ENCODE measurements at places on chromosomes 5 and 9. TPM values are rescaled to one million over a fixed set of nuclear protein-coding genes. Genes with fewer than 3 reads are reported as not detected.
A peak's percentile ranks its signal among the peaks of the same experiment; 100 is the strongest.

- H3K27me3 ChIP-seq, result no peaks in the 10 kb centered on the region
- H3K4me3 ChIP-seq, result peak overlapping the region; percentile 61
Observed at GRCh38 chr5:39226100-39226451, 6.7 kb upstream of the FYB1 start.

GRCh38 chr5:154783774-154784460, 28.7 kb downstream of the LARP1 start:
- H3K4me3 ChIP-seq, result peak overlapping the region; percentile 16
- peaks cover 78% of the 10 kb centered on the region for H3K4me1 ChIP-seq
- peak overlapping the region; percentile 80 for H3K27ac ChIP-seq
- no peaks in the 10 kb centered on the region for H3K27me3 ChIP-seq
- DNase-seq, result no peak

GRCh38 chr9:14344941-14345353, 31.0 kb upstream of the NFIB start:
- DNase-seq, result no peak
- peak overlapping the region; percentile 14 for H3K27ac ChIP-seq
- H3K4me3 ChIP-seq, result no peak overlapping the region
- no peaks in the 10 kb centered on the region for H3K36me3 ChIP-seq

- H3K36me3 ChIP-seq, result peaks cover 9% of the 10 kb centered on the region
- H3K4me1 ChIP-seq, result peaks cover 19% of the 10 kb centered on the region
- H3K27ac ChIP-seq, result no peak overlapping the region
- DNase-seq, result no peak
Observed at GRCh38 chr5:140628711-140629110, 4.3 kb downstream of the CD14 start.

GRCh38 chr9:78676623-78677022, 379.7 kb downstream of the PSAT1 start:
- no peak overlapping the region for H3K27ac ChIP-seq
- no peaks in the 10 kb centered on the region for H3K4me1 ChIP-seq
- H3K36me3 ChIP-seq, result no peaks in the 10 kb centered on the region
- H3K27me3 ChIP-seq, result no peaks in the 10 kb centered on the region

DNA sequence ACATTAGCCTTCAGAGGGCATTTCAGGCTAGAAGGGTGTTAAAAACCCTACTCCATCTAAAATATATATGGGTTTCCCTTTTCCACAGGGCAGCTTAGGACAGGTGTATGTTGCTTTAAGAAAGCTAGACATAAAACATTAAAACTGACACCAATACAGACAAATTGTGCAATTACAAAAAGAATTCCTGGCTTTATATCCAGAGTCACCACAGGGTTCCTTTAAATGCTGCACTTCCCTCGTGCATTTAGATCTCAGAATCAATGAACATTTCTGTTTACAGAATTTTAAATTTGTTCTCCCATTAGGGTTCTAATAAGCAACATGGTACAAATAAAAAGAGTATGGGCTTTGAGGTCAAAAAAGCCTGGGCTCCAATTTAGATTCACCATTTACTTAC, 170.2 kb downstream of the MAPKAP1 start:
- DNase-seq, result no peak
- H3K27me3 ChIP-seq, result no peaks in the 10 kb centered on the region
- H3K36me3 ChIP-seq, result peaks cover 2% of the 10 kb centered on the region

DNA sequence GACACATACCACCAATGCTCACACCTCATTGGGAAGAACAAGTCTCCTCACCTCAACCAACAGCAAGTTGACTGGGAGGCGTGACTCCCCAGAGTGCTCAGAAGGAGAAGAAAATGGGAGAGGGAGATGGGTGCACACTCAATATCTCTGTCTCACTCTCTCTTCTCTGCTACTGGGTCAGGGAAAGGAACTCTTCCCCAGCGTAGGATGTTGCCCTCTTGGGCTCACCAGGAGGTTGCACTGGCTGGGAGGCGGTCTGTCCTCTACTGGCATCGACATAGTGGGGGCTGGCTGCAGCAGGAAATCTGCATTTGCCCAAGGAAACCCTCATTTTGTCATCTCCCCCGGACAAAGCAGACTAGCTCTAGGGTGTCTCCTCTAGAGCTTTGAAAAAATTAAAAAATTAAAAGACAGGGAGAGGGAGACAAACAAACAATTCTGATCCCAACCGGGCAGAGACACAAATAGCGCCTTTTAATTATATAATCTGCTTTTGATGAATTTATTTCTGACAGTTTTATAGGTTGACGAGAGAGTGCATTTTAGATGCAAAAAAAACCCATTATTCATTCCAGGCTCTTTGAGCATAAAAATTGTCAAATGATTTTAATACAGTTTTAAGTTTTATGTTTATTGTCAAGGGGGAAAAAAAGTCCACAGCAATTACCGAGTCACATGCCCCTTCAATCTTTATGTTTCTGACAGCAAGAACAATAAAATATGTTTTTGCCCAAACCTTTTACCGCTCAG, 179.3 kb upstream of the MVB12B start:
- no peaks in the 10 kb centered on the region for H3K36me3 ChIP-seq
- no peak overlapping the region for H3K4me3 ChIP-seq
- H3K4me1 ChIP-seq, result peaks cover 12% of the 10 kb centered on the region
- peaks cover 51% of the 10 kb centered on the region for H3K27me3 ChIP-seq

GRCh38 chr5:1536322-1536845, 12.6 kb upstream of the LPCAT1 start:
- peak overlapping the region; percentile 94 for H3K27ac ChIP-seq
- H3K4me1 ChIP-seq, result peaks cover 22% of the 10 kb centered on the region
- peak; percentile 78 for DNase-seq
- no peaks in the 10 kb centered on the region for H3K36me3 ChIP-seq
- H3K27me3 ChIP-seq, result no peaks in the 10 kb centered on the region
- peak overlapping the region; percentile 79 for H3K4me3 ChIP-seq

DNA sequence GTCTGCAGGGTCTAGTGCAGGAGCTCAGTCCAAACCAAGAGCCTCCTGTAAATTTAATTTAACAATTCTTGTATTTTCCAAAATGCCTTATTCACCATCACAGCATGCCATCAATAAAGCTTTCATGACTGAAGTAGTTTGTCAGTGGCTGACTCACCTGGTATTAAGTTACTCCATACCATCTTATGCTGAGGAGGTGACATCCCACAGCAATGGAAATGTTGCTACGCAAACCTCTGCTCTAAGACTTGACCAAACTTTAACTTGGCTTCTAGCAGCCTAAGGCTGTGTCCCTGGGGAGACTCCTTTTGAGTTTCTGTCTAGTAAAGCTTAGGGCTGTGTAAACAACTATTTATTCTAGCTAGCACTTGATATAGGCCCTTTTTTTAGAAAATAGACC, 1231.3 kb upstream of the CDH18 start:
- no peak overlapping the region for H3K27ac ChIP-seq
- H3K36me3 ChIP-seq, result no peaks in the 10 kb centered on the region
- no peak for DNase-seq
- H3K27me3 ChIP-seq, result no peaks in the 10 kb centered on the region

- H3K4me1 ChIP-seq, result peaks cover 20% of the 10 kb centered on the region
- no peak for DNase-seq
- H3K27ac ChIP-seq, result no peak overlapping the region
- no peak overlapping the region for H3K4me3 ChIP-seq
Observed at GRCh38 chr5:14218480-14218879, 75.3 kb downstream of the TRIO start.

DNA sequence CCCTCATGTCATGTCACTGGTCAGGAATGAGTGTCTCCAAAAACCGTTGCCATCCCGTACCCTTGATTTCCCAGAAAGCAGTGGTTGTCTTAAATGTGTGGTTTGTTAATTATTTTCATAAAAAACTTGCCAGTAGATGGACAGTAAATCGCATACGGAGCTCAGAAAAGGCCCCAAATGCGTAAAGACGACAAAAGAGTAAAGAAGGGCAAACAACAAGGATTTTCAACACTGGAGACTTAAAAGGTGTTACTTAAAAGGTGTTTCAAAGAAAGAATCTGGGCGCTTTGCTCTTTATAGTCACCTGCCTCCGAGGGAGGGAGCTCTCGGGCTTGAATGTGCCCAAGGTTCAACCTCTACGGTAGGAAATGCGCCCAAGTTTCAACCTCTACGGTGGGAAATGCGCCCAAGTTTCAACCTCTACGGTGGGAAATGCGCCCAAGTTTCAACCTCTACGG, 734 bp downstream of the KIF27 start:
- H3K4me1 ChIP-seq, result peaks cover 16% of the 10 kb centered on the region
- no peaks in the 10 kb centered on the region for H3K27me3 ChIP-seq
- H3K36me3 ChIP-seq, result no peaks in the 10 kb centered on the region

GRCh38 chr9:13598738-13599137, 319.2 kb upstream of the MPDZ start:
- H3K4me3 ChIP-seq, result no peak overlapping the region
- no peak for DNase-seq
- H3K36me3 ChIP-seq, result no peaks in the 10 kb centered on the region
- no peaks in the 10 kb centered on the region for H3K27me3 ChIP-seq
- no peak overlapping the region for H3K27ac ChIP-seq

GRCh38 chr9:124268248-124268647, 10.5 kb downstream of the NEK6 start:
- no peak overlapping the region for H3K4me3 ChIP-seq
- no peaks in the 10 kb centered on the region for H3K36me3 ChIP-seq
- peaks cover 14% of the 10 kb centered on the region for H3K27me3 ChIP-seq
- no peak for DNase-seq
- no peaks in the 10 kb centered on the region for H3K4me1 ChIP-seq
- no peak overlapping the region for H3K27ac ChIP-seq

- no peak overlapping the region for H3K4me3 ChIP-seq
- DNase-seq, result no peak
- no peaks in the 10 kb centered on the region for H3K27me3 ChIP-seq
- no peaks in the 10 kb centered on the region for H3K4me1 ChIP-seq
- peaks cover 23% of the 10 kb centered on the region for H3K36me3 ChIP-seq
Observed at GRCh38 chr5:81154725-81155124, 78.4 kb upstream of the CKMT2 start.

DNA sequence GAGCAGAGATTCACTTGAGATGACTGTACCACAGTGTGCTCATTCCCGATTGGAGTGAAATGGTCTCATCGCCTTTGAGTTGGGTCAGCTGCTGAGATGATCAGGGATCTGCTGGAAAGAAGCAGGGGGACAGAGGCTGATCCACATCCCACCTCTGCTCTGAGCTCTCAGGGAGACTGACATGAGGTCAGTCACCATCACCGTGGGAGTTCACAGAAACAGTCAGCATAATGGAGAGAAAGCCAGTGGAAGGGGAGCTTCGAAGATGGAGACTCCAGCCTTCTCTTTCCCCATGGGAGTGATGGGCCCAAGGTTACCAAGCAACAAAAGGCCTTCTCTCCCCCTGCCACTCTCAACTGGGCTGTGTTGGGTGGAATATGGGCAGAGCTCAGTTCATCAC, 276.4 kb downstream of the CDK5RAP2 start:
- H3K36me3 ChIP-seq, result no peaks in the 10 kb centered on the region
- H3K27ac ChIP-seq, result no peak overlapping the region
- H3K4me1 ChIP-seq, result no peaks in the 10 kb centered on the region
- peaks cover 14% of the 10 kb centered on the region for H3K27me3 ChIP-seq

GRCh38 chr5:148864113-148864841, 37.9 kb downstream of the ADRB2 start:
- no peak for DNase-seq
- peaks cover 18% of the 10 kb centered on the region for H3K27me3 ChIP-seq
- no peak overlapping the region for H3K27ac ChIP-seq
- H3K4me3 ChIP-seq, result no peak overlapping the region

DNA sequence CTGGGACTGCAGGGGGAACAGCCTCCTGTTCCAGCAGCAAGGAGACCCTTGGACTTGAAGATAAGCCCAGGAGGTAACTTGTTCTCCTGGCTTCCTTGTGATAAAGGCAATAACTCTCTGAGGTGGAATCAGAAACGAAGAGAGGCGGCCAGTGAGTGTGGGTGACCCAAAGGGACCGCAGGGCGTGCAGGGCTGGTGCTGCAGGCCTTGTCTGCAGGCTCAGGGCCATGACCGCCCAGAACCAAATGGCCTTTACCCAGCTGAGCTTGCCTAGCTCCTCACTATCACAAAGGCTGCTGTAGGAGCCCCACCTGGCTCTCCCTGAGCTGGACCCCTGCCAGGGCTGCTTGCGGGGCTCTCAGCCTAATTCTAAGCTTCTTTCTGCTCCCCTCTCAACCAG, 72.5 kb downstream of the NDFIP1 start:
- H3K4me3 ChIP-seq, result no peak overlapping the region
- H3K4me1 ChIP-seq, result no peaks in the 10 kb centered on the region
- no peaks in the 10 kb centered on the region for H3K36me3 ChIP-seq
- H3K27me3 ChIP-seq, result no peaks in the 10 kb centered on the region
- no peak for DNase-seq

DNA sequence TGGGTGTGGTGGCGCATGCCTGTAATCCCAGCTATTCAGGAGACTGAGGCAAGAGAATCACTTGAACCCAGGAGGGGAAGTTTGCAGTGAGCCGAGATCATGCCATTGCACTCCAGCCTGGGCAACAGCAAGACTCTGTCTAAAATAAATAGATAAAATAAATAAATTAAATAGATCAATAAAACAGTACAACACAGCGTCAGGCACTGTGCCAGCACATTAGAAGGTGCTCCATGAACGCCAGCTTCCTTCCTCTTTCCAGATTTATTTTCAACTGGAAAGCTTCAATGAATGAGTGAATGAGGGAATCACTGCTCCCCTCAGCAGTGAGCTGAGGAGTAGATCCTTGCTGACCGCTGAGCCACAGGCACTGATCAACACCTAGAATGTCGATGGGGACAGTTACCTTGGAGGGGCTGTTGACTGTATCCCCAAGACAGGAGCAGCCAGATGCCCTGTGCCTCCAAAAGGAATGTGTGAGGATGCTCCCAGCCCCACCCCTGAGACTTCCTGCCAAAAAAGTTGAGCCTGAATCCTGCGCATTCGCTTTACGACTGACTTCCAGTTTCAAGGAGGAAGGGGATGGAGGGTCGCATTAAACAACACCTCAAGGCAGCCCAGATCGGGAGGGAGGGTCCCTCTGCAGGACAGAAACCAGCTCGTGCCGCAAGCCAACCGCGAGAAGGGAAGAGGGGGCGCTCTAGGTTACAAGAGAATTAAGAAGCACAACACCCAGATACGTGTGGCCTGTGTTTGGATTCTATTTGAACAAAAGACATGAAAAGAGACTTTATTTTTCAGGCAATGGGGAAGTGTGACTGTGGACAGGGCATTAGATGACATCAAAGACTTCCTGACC, 54.0 kb upstream of the CNOT6 start:
- H3K27ac ChIP-seq, result no peak overlapping the region
- DNase-seq, result no peak

DNA sequence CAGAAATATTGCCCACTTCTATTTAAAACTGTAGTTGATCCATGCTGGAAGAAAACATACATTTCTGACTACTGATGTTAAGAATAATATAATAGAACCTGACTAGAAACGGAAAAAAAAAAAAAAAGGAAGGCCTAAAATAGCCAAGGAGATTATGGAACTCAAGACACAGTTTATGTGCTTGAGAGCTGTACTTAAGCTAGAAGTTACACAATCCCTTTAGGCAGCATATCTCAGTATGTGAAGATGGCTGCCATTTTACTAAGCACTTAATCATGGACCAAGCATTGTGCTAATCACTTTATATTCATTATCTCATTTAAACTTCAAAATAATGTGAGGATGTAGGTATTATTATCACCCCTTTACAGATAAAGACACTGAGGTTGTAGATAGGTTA, 73.0 kb upstream of the NR4A3 start:
- H3K4me1 ChIP-seq, result no peaks in the 10 kb centered on the region
- no peaks in the 10 kb centered on the region for H3K36me3 ChIP-seq
- no peak for DNase-seq
- H3K27ac ChIP-seq, result no peak overlapping the region
- no peak overlapping the region for H3K4me3 ChIP-seq

GRCh38 chr5:43315682-43316081, 2.5 kb upstream of the HMGCS1 start:
- peak; percentile 62 for DNase-seq
- H3K36me3 ChIP-seq, result peaks cover 24% of the 10 kb centered on the region
- no peaks in the 10 kb centered on the region for H3K27me3 ChIP-seq
- peak overlapping the region; percentile 74 for H3K27ac ChIP-seq

The DOCK8 gene
- total RNA-seq, result 199 TPM

The ANXA1 gene
- total RNA-seq, result 51.1 TPM

The CDC25C gene
- 22.6 TPM for total RNA-seq

The EQTN gene
- total RNA-seq, result not detected

The ECSCR gene
- 1.2 TPM for total RNA-seq

The TICAM2 gene
- 2.1 TPM for total RNA-seq

The SPINK6 gene
- total RNA-seq, result not detected
